Stimulated activated CD4-positive, alpha-beta T cell treated with anti-CD3 and anti-CD28 coated beads, Interleukin-2, amount 100 ng/mL, for 24 hours (primary cell): ENCODE measurements at places on chromosomes 5 and 9.

DNA sequence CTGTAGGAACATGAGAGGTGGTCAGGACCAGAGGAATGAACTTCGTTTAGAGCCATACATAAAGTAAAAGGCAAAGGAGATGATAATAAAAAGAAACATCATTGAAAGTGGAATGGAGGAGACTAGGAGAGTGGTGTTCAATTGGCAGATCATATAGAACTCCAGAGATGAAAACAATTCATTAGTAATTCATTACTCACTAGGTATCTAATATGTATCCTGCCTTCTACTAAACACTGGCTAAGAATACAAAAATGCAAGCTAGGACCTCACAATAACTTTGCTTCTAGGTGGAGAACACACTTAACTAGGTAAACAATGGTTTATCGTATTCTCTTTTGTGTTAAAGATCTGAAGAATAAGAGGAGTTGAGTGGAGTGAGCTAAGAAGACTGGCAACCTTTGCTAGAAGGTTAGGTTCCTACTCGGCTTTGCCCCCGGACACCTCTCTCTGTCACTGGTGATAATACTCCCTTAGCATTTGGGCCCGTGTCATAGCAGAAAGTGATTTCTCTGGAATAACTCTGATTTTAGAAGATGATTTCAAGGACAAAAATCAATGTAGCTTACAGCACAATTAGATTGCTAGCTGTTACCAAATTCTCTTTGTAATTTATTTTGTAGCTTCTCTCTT lies 88.6 kb upstream of the IFNE start:
- no peak for DNase-seq

- DNase-seq: no peak
Observed at GRCh38 chr9:112789891-112790774, 39.6 kb downstream of the SNX30 start.

DNA sequence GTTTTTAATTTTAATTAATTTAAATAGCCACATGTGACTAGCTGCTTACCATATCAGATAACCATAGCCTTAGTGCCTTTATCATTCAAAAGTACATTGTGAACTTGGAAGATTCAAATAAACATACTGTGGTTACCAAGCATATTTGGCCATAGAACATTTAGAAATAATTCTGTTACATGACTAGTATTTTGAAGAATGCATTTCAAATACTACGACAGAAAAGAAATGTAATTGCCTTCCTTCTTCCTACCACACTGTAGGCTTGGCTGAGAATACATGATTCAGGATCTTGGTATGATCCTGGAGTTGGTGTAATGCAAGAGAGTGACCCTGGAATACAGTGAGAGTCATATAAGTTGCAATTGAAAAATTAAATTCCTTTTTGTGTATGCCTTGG lies 109.7 kb upstream of the PCA3 start:
- no peak for DNase-seq

DNA sequence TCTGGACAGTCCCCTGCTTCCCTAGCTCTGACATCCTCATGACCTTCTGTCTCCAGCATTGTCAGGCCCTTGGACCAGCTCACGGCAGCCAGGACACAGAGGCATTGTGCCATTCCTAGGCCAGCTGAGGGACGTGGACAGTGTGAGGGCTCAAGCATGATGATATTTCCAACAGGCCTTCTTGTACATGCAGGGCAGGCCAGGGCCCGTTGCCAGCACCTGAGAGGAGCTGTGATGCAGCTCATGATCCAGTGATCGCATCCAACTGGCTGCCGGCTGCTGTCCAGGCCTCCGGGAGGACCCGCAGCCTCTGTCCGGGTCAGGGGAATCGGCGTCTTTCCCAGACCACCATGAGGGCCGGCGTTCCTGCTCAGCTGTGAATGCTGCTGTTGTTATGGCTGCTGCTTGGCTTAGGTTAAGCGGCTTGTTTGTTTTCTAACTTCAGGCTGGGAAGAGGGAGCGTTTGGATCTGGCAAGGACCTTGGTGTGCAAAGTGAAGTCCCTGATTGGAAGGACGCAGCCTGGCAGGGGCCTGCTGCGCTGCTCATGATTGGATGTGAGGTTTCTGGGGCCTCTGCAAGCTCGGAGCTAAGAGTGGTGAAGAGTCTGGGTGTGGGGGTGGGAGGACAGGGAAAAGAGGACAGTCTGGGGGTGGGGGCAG lies 53.8 kb downstream of the PDZD2 start:
- DNase-seq: no peak

- no peak for DNase-seq
Observed at GRCh38 chr9:122394265-122395125, 23.7 kb downstream of the PTGS1 start.

DNA sequence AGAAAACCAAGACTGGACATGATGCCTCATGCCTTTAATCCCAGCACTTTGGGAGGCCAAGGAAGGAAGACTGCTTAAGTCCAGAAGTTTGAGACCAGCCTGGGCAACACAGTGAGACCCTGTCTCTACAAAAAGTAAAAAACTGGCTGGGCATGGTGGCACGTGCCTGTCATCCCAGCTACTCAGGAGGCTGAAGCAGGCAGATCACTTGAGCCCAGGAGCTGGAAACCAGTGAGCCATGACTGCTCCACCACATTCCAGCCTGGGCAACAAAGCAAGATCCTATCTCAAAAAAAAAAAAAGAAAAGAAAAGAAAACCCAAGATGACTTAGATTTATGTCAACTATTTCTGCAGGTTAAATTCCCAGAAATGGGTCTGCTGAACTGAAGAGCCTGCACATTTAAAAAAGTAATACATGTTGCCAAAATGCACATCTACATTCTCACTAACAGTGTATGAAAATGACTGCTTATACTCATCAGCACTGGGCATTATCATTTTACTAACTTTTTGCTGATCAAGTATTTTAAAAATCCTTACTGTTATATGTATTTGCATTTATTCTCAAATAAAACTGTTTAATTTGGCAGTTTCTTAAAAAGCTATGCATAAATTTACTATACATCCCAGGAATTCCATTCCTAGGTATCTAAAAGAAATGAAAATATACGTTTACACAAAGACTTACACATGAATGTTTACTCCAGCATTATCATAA lies 14.3 kb downstream of the ERMP1 start:
- no peak for DNase-seq
